Muscle of leg (tissue), 16 donors: ENCODE measurements at places on chromosomes 1 and 21.
A peak's percentile ranks its signal among the peaks of the same experiment; 100 is the strongest.

DNA sequence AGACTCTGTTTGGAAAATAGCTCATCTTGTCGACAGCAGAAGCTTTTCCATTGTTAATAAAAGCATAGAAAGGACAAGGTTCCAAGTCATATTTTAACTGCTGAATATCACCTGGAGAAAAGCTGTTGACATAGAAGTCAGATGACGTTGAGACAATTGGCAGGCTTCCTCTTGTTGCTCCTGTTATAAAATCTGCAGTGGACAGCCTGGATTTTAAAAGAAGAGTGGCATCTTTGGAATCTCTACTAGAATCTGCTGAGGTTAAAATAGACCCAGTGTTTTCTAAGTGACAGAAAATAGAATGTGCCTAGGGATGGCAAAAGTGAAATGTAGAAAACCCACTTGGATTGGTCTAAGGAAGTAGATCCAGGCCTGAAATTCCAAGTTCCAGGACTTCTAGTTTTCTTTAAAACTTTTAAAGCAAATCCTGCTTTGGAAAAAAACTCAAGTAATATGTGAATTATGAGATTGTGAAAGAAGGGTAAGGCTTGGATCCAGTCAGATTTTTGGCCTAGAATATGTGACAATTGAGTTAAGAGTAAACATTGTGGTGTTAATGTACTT, 53.6 kb upstream of the NEXN start:
- peak; percentile 95 for DNase-seq

- no peak for DNase-seq
Measured at GRCh38 chr1:167587342-167587741, 33.8 kb upstream of the CREG1 start.

GRCh38 chr1:246680696-246681130, 43.5 kb upstream of the SCCPDH start:
- peak; percentile 80 for DNase-seq

- DNase-seq: no peak
Measured at GRCh38 chr1:6788946-6789345, 3.7 kb downstream of the CAMTA1 start.

- DNase-seq: peak; percentile 11
Measured at GRCh38 chr1:20250340-20250989, 40.2 kb upstream of the VWA5B1 start.

- DNase-seq: no peak
Measured at GRCh38 chr1:19315378-19316198, 3.5 kb downstream of the SLC66A1 start.

GRCh38 chr1:236543065-236543669, 19.4 kb downstream of the LGALS8 start:
- DNase-seq: peak; percentile 5

DNA sequence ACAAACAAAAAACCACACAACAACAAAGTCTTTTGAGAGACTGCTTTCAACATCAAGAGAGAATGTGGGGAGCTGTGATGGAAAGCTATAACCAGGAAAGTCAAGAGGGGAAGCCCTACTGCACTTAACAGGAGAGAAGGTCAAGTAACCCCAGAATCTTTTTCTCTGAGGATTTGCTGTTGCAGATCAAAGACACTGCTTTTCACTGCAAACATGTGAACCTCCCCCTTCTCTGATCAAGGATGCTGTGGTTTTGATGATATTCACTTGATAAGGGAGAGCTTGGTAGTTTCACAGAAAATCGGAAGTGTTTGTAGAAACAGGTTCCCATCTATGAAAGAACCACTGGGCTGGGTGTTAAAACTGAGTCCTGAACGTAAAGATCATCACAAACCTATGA, 4.8 kb downstream of the ETV3 start:
- no peak for DNase-seq

- DNase-seq: no peak
Measured at GRCh38 chr1:197696372-197696771, 78.9 kb downstream of the DENND1B start.

GRCh38 chr1:177181280-177181630, 10.5 kb downstream of the BRINP2 start:
- no peak for DNase-seq

GRCh38 chr1:240621249-240621648, 9.3 kb upstream of the GREM2 start:
- DNase-seq: no peak

- DNase-seq: no peak
Measured at GRCh38 chr1:232927830-232928505, 22.4 kb upstream of the NTPCR start.

DNA sequence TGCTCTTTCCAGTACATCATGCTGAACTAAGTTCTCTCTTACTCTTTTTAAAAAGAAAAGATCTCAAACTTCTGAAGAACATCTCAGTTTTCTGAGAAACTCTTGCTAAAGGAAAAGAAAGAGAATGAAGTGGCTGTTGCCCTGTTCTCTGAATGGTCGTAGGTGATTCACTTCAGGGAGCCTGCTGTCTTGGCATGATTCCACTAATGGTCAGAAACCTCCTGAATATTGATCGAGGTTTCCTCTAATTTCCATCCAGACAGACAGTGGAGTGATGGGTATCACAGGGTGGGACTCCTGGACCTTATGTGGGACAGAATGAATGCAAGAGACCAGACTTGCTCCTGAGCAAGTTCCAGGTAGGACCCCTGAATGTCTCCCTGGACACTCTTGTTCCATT, 2.5 kb downstream of the FCRL2 start:
- DNase-seq: no peak

DNA sequence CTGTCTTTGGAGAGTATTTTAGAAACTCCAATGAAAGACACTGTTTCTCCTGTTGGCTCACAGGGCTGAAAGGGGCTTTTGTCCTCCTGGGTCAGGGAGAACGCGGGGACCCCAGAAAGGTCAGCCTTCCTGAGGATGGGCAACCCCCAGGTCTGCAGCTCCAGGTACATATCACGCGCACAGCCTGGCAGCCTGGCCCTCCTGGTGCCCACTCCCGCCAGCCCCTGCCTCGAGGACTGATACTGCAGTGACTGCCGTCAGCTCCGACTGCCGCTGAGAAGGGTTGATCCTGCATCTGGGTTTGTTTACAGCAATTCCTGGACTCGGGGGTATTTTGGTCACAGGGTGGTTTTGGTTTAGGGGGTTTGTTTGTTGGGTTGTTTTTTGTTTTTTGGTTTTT, 58.5 kb downstream of the LACTBL1 start:
- no peak for DNase-seq

- DNase-seq: no peak
Measured at GRCh38 chr1:210607361-210607760, 278.7 kb downstream of the HHAT start.

- DNase-seq: peak; percentile 4
Measured at GRCh38 chr1:247854899-247855545, 2.0 kb upstream of the TRIM58 start.

DNA sequence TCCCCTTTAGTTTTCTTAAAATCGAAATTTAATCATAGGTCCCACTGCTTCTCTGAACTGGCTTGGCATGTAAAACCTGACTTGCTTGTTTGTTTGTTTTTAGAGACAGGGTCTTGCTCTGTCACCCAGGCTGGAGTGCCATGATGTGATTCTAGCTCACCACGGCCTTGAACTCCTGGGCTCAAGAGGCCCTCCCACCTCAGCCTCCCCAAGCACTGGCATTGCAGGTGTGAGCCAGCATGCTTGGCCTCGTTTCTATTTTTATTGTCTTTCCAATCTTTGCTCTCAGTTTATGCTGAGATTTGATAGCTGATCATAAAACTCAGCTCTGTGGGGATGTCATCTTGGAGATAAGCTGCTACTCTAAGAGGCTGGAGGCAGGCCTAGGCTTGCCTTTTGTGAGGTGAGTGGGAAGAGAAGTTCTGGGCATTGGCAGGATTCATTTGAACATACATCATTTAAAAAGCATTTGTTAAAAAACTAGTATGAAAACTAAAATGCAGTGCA, 51.5 kb upstream of the GCLM start:
- no peak for DNase-seq

DNA sequence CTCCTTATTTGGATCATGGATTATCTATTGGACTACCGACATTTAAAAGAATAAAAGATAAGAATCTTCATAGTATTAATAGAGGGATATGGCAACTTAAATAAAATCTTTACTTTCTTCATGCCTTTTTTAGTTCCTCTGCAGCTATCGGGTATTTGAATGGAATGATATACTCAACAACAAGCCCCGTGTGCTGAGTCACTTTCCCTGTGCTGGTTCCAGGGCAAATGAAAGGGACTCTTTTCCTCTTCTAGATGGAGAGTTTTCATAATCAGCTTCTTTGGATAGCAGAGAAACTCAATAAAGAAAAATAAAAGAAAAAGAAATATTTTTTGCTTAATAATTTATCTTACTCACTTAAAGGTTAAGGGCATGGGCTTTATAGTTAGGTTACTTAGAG, 213.7 kb downstream of the LRRC40 start:
- DNase-seq: no peak

GRCh38 chr1:22876359-22877111, 96.1 kb downstream of the LACTBL1 start:
- peak; percentile 60 for DNase-seq

DNA sequence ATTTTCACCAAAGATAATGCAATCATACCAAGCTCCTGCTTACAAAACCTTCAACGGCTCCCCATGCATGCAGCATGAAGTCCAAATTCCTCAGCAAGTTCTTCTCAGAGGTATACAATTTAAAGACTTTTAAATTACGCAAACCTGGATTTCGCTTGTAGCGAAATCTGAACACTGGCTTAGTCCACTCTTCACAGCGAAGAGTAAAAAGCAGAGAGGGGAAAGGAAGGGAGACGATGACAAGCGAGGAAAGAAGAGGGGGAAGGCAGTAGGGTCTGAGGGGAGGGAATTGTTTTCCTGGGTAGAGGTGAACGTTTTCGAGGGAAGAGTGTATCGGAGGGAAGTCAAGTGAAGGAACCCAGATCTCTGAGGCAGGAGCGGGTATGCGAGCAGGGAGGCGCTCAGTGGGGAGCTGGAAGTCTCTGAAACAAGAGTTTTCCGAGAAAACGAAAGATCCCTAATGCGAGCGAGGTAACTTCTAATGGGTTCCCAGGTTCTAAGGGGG, 790 bp downstream of the TESK2 start:
- peak; percentile 39 for DNase-seq

DNA sequence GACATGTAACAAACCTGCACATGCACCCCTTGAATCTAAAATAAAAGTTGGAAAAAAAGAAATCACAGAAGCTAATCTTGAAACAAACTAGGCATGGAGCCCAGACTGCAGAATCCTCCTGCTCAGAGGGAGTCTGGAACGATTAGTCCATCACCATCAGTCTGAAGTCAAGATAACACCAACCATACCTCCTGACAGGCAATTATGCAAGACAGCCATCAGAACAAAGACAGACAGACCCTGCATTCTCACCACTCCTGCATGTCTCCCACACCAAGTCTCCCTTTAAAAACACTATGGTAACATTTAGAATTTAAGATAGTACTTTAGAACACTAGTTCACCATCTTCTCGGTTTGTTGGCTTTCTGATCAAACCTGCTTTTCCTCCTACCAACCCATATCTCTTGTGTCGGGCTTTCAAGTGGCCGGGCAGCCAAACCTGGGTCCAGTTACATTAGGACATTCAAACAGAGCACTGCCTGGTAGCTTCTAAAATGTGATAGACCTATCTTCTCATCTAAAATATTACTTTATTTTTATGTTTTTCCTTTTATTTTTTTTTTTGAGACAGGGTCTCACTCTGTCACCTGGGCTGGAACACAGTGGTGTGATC, 10.1 kb downstream of the YARS1 start:
- DNase-seq: no peak

- DNase-seq: peak; percentile 73
Measured at GRCh38 chr1:230681599-230681998, 32.3 kb downstream of the AGT start.

- no peak for DNase-seq
Measured at GRCh38 chr1:94272388-94272787, 35.0 kb upstream of the ARHGAP29 start.

DNA sequence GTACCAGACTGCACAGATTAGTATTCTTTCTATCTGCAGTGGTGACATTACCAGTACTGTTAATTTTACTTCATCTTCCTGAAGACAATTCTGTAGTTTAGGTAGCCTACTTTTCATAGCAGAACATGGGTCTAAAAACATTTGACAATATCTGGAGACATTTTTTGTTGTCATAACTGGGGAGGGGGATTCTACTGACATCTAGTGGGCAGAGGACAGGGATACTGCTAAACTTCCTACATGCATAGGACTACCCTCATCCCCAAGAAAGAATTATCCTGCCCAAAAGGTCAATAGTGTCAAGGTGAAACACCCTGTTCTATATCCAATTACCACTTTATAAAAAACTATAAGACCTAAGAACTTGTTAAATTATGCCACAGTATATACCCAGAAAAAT, 3.4 kb upstream of the ARHGAP29 start:
- peak; percentile 66 for DNase-seq

DNA sequence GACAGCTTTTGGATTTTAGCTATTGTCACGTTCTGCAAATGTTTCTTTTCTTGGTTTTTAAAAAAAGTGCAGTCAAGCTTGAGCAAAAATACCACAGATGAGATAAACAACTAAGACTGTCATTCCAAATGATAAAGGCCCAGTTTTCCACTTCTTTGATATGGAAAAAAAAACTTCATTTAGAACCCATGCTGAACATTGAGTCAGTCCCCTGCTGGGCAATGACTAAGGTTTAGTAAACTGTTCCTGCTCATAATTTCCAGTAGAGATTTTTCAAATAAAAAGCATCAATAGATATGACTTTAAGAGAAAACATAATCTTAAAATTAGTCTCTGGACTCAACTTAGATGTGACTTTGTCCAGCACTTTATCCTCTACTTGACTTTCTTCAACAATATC, 167.9 kb upstream of the C8B start:
- DNase-seq: no peak

DNA sequence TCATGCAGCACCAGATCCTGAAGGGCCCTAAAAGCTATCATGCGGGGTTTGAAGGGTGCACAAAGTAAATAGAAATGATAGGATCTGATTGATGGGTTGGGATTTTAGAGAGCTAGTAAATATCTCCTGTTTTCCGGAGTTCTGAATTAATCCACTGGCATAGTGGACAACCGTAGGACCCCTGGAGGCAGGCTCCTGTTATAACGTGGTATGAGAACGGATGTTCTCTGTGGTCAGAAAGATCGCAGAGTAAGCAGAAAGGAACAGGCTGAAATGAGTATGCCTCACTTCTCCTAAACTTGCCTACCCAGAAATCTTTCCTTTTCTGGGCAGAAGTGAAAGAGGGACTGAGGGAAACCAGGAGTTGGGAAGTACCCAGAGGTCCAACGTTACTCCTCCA, 470.8 kb downstream of the AJAP1 start:
- DNase-seq: no peak

DNA sequence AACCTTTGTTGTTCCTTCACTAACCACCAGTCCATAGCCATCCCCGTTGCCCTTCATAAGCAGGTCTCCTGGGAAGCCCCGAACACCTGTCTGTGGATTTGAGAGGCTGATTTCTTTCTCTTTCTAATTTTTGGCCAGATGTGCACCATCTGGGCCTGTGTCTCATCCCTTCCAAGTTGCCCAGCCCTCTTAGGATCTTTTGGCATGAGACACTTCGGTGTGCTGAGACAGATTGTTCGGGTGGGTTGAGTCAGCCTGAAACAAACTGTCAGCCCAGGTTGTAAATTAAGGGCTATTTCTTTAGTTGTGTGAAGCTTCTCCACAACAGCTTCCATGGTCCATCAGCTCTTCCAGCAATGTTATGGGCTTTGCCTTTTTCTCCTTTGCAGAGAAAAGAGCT, 1.4 kb upstream of the DNAJC11 start:
- no peak for DNase-seq

GRCh38 chr21:21973806-21974205, 975.6 kb downstream of the NCAM2 start:
- no peak for DNase-seq
